ENCODE measurements at places on chromosomes 6 and 20.

- peak; percentile 12 for DNase-seq
These were observed 7.9 kb downstream of the ZC2HC1B start for GRCh38 chr6:143872201-143872600.

DNA sequence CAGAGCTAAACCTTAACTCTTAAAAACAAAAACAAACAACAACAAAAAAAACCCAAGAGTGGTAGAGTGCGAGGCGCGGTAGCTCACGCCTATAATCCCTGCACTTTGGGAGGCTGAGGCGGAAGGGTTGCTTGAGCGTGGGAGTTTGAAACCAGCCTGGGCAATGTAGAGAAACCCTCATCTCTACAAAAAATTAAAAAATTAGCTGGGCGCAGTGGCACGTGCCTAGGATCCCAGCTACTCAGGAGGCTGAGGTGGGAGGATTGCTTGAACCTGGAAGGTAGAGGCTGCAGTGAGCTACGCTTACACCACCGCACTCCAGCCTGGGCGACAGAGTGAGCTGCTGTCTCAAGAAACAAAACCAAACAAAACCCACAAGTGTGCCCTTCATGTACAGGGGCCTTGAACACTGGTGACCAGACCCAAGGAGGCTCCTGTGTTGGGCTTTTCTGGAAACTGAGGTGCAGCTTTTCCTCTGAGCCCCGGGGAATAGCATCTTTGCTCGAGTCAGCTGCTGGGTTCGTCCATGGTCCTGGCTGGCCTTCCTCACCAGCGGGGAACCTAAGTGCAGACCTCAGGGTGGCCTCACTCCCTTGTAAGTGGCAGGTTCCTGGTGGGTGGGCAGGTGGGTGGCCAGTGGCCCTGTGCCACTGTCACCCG lies 39.9 kb downstream of the PYGB start:
- no peak for DNase-seq

- DNase-seq = no peak
These were observed 58.5 kb downstream of the CDK19 start for GRCh38 chr6:110756817-110757216.

- no peak for DNase-seq
These were observed 136.3 kb upstream of the BACH2 start for GRCh38 chr6:90432937-90433336.

DNA sequence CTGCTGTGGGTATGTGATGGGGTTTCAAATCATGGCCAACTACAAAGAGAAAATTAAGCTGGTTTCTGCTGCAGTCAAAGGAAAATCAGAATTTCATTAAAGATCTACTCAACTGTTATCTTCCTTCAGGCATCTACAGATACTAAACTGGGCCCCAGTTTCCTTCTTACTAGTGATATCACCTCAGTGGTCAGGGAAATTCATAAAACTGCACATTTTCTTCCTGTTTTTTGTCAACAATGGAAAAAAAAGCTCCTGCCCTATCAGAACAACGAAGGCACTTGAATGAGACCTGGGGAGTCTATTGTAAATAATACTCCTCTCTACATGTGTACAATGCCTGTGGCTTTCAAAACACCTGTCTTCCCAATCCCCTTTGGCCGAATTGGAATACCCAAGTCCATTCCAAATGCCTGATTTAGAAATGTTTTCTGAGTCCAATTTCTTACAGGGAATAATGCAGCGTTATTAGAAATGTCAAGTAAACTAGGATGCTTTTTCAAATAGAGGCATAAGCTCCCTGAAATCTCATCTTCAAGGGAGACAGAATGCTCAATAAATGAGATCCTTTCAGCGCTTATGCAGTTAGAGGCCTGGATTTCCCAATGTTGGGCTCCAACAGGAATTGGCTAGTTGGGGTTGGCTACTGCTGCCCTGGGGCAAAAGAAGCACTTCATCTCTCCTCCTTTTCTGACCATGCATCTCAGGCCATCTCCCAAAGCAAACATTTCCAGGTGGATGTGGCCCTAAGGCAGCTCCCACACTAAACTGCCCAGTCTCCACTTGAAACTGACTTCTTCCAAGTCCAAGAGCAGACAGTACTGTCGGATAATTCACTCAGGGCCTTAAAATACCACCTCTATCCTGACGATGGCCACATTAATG lies 143.3 kb downstream of the NFATC2 start:
- no peak for DNase-seq

Data from fibroblast of the aortic adventitia (primary cell).